ENCODE measurements at places on chromosomes 6 and 20.

DNA sequence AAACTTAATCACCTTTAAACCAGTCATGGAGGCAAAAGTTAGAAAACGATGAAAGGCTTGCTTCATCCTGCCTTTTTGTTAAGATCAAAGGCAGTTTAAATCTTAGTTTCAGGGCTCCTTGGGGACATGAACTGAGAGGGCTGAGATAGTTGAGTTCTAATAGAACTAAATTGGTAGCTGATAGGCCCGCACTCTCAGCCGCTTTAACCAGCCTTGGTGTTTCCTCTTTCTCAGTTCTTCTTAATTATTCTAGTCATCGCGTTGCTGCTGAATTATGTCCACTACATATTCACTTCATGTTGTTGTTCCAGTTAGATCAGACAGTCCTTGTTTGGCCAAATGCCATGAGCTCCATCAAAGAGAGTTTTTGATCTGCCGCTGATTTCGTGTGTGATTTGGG is 72.5 kb downstream of the ANKS1A start:
- no peak for DNase-seq

GRCh38 chr6:138592749-138593123 is 93.4 kb upstream of the NHSL1 start:
- no peak for DNase-seq

DNA sequence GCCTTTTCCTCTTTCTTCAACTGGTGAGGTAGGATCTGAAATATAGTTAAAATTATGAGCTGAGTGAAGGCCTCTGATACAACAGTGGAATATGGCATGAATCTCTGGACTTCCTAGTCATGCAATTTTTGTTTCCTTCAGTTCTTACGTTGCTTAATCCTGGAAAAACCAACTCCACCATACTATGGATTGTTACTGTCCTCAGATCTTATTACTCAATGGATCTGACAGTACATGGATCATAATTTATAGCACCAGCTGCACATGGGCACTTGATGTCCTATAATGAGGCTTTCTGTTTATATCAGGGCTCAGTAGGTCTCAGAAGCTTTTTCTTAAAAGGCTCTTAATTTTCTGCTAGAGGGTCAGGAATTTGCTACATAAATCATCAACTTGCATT is 1341.0 kb upstream of the EYS start:
- DNase-seq: no peak

- DNase-seq: no peak
Measured at GRCh38 chr6:49649988-49650387, 13.3 kb upstream of the RHAG start.

DNA sequence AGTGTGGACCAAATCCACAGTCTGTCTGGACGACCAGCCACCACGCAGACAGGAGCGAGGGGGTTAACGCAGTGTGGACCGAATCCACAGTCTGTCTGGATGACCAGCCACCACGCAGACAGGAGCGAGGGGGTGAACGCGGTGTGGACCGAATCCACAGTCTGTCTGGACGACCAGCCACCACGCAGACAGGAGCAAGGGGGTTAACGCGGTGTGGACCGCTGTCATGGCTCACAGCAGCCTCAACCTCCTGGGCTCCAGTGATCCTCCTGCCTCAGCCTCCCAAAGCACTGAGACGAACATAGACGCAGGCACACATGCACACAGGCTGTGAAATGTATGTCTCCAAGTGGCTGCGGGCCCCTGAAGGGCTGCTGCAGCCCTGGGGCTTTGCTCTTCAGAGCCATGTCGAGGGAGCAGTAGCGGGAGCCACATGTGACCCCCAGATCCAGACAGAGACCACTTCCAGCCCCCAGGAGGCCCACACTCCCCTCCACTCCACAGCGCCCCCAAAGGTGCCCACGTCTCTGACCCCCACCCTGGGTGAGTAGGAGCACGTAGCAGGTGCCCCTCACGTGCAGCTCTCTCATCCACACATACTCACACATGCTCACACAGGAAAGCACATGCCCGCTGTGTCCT is 98.1 kb downstream of the YTHDF1 start:
- DNase-seq: no peak

GRCh38 chr6:57307850-57308249 is 9.6 kb upstream of the PRIM2 start:
- peak; percentile 37 for DNase-seq
